T-cell (primary cell): ENCODE measurements at places on chromosomes 4 and X. TPM values are rescaled to one million over a fixed set of nuclear protein-coding genes. Genes with fewer than 3 reads are reported as not detected.

DNA sequence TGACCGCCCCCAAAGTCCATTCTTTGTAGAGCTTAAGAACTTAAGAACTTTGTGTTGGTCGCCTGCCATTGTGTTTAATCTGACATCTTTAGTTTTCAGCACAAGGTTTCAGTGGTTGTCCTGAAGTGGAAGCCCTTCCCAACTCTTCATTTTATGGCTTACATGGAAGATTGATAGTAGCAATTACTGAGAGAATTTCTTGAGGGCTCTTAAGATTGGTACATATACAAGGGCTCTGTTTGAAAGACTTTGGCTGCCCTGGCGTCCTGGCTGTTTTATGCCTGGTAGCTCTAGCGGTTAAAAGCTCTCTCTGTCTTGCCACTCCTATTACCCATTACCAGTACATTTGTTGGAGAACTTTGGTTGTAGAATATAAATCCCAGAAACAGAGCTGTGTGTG is 75.0 kb downstream of the KDM6A start:
- H3K27me3 ChIP-seq: no peaks in the 10 kb centered on the region
- no peak overlapping the region for H3K27ac ChIP-seq
- H3K36me3 ChIP-seq: no peaks in the 10 kb centered on the region
- no peaks in the 10 kb centered on the region for H3K4me1 ChIP-seq
- H3K4me3 ChIP-seq: no peak overlapping the region
- no peak for DNase-seq

GRCh38 chr4:12041828-12042227 is 613.1 kb upstream of the HS3ST1 start:
- H3K27ac ChIP-seq: no peak overlapping the region
- H3K36me3 ChIP-seq: no peaks in the 10 kb centered on the region
- H3K4me1 ChIP-seq: no peaks in the 10 kb centered on the region

DNA sequence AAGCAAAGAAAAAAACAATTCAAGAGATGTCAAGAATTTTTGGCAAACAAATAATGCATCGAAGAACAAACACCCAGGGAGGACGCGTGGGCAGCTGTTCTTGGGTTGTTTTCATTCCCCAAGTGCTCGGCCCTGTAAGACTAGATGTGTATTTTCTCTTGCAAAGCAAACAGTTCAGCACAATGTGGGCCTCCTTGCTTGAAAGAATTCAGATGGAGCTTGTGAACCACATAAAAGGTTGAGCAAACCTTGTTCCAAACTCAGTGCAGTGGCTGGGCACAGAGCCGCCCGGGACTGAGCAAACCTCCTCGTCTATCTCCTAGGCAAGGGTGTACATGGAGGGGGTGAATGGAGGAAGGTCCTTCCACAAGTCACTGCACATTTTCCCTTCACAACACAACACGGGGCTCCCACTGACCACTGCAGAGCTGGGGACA is 82.4 kb downstream of the HTRA3 start:
- peaks cover 41% of the 10 kb centered on the region for H3K27me3 ChIP-seq
- no peak overlapping the region for H3K27ac ChIP-seq
- DNase-seq: no peak
- H3K36me3 ChIP-seq: no peaks in the 10 kb centered on the region
- no peaks in the 10 kb centered on the region for H3K4me1 ChIP-seq

DNA sequence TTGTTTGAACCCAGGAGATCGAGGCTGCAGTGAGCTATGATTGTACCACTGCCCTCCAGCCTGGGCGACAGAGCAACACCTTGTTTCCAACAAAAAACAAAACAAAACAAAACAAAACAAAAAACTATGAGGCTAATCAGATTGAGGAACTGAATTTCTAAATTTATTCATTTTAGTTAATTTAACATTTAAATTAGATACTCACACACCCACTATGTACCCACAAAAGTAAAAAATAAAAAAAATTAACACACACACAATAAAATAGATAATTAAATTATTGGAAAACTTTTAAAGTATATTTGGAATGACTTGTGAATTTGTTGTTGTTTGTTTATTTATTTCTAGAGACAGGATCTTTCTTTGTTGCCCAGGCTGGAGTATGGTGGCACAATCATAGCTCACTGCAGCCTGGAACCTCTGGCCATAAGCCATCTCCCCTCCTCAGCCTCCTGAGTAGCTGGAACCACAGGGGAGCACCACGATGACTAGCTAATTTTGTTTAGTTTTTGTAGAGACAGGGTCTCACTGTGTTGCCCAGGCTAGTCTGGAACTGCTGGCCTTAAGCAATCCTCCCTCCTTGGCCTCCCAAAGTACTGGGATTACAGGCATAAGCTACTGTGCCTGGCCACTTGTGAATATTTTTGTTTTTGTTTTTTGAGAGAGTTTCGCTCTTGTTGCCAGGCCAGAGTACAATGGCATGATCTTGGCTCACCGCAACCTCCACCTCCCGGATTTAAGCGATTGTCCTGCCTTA is 9.8 kb upstream of the ZNF157 start:
- H3K27ac ChIP-seq: no peak overlapping the region
- no peak overlapping the region for H3K4me3 ChIP-seq
- DNase-seq: no peak

DNA sequence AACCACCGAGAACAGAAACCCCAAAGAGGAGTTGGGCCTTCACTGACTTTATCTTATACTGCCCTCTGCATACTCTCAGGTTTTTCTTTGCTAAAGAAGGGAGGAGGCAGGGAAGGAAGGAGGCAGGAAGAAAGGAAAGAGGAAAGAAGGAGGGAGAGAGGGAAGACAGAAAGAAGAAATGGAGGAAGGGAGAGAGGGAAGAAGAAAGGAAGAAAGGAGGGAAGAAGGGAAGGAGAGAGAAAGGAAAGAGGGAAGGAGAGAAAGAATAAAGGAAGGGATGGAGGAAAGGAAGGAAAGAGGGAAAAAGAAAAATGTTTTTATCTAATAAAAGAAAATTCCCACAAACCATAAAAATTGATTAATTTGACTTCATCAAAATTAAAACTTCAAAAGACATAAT is 294.6 kb downstream of the PTTG2 start:
- no peak overlapping the region for H3K27ac ChIP-seq
- no peaks in the 10 kb centered on the region for H3K4me1 ChIP-seq
- no peak overlapping the region for H3K4me3 ChIP-seq
- DNase-seq: no peak

GRCh38 chr4:86106475-86106874 is 253.4 kb downstream of the MAPK10 start:
- H3K27ac ChIP-seq: no peak overlapping the region
- H3K4me3 ChIP-seq: no peak overlapping the region
- H3K27me3 ChIP-seq: no peaks in the 10 kb centered on the region
- DNase-seq: no peak
- no peaks in the 10 kb centered on the region for H3K4me1 ChIP-seq

GRCh38 chrX:5726224-5726623 is 502.4 kb downstream of the NLGN4X start:
- H3K4me3 ChIP-seq: no peak overlapping the region
- no peaks in the 10 kb centered on the region for H3K27me3 ChIP-seq
- no peak overlapping the region for H3K27ac ChIP-seq
- H3K4me1 ChIP-seq: no peaks in the 10 kb centered on the region

DNA sequence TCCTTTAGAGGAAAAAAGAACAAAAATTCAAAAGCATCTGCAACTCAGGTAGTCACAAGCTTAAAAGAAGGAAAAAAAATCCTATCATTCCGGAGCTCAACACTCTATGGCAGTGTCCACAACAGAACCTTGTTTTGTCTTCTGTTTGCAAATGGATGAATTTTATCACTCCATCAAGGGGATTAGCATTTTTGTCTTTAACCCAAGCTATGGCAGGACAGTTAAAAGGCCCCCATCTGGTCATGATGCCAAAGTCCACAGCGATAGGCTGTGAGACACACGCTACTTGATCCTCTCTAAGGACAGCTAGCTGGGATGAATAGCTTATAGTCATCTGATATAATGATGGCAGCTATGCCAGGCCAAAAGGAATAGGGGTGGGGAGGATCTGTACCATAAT is 16.6 kb downstream of the AMER1 start:
- H3K36me3 ChIP-seq: peaks cover 11% of the 10 kb centered on the region
- no peaks in the 10 kb centered on the region for H3K27me3 ChIP-seq
- H3K27ac ChIP-seq: no peak overlapping the region
- DNase-seq: no peak
- H3K4me1 ChIP-seq: no peaks in the 10 kb centered on the region
- no peak overlapping the region for H3K4me3 ChIP-seq

GRCh38 chrX:119502727-119503483 is 34.7 kb downstream of the SLC25A5 start:
- H3K27ac ChIP-seq: peak overlapping the region; percentile 54
- H3K4me3 ChIP-seq: no peak overlapping the region
- peak; percentile 26 for DNase-seq
- peaks cover 3% of the 10 kb centered on the region for H3K4me1 ChIP-seq
- H3K27me3 ChIP-seq: no peaks in the 10 kb centered on the region
- H3K36me3 ChIP-seq: no peaks in the 10 kb centered on the region

The GLA gene
- total RNA-seq: 11.3 TPM

The SPANXC gene
- not detected for total RNA-seq

The POF1B gene
- 0.30 TPM for total RNA-seq

The CCDC120 gene
- 14.9 TPM for total RNA-seq

The FAM47A gene
- not detected for total RNA-seq
